Cardiac septum (tissue), 1 donor: ENCODE measurements at places on chromosomes 12 and 14.

- peak; percentile 67 for DNase-seq
Observed at GRCh38 chr12:1907652-1908611, 10.5 kb downstream of the CACNA2D4 start.

DNA sequence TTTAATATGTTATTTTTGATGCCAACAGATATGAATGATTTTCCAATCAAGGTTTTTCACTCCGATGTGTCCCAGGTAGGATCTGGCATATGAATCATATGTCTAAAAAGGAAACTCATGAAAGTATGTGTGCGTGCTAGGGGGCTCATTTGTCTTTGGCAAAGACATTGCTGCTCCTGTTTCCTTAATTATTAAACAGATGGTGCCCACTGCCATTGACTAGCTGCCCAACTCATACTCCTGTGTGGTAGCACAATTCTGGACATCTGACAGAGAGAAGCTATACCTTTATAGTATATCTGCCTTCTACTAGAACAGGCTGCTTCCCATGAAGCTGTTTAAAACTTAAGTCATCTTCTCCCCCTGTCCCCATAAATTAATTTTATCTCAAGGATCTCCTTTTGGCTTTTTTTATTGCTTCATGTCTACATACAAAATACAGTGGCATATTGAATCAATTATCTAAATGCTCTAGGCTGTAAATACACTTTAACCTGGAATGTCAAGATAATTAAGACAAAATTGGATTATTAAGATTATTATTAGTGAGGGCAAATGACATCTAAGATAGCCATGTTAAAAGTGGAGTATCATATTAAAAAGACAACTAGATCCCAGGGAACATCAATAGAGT is 1.4 kb upstream of the PDE3A start:
- no peak for DNase-seq

DNA sequence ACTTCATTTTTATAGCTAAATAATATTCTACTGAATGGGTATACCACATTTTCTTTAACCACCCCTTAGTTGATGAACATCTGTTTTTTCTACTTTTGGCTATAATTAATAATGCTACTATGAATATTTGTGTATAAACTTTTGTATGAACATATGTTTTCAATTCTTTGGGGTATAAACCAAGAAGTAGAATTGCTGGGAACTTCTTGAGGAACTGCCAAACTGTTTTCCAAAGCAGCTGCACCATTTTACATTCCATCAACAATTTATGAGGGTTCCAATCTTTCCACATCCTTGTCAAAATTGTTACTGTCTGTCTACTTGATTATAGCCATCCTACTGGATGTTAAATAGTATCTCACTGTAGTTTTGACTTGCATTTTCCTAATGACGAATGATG is 221.8 kb downstream of the PRKD1 start:
- no peak for DNase-seq

GRCh38 chr14:25537846-25538455 is 488.0 kb upstream of the STXBP6 start:
- no peak for DNase-seq

DNA sequence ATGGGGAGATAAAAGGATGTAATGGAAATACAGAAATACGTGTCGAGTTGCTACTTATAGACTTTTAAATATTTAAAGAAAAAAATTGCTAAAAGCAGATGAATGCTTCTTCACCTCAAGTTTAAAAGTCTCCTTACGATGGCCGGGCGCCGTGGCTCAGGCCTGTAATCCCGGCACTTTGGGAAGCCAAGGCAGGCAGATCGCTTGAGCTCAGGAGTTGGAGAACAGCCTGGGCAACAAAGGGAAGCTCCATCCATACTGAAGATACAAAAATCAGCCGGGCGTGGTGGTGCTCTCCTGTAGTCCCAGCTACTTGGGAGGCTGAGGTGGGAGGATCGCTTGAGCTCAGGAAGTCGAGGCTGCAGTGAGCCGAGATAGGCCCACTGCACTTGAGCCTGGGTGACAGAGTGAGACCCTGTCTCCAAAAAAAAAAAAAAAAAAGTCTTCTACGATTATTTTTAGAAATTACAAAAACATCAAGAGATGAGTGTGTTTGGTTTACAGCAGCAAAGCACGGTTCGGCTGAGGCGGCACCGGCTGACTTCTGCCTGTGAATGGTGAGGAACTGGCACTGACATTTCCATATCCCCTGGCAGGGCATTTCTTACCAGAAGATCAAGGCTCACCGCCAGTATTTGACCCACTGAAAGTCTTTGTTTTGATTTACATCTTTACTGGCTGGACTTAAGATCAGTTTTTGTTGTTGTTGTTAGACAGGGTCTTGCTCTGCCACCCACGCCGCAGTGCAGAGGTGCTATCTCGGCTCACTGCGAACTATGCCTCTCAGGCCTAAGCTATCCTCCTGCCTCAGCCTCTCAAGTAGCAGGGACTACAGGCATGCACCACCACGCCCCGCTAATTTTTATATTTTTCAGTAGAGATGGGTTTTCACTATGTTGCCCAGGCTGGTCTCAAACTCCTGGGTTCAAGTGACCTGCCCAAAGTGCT is 3.9 kb upstream of the MTA1 start:
- DNase-seq, result no peak

DNA sequence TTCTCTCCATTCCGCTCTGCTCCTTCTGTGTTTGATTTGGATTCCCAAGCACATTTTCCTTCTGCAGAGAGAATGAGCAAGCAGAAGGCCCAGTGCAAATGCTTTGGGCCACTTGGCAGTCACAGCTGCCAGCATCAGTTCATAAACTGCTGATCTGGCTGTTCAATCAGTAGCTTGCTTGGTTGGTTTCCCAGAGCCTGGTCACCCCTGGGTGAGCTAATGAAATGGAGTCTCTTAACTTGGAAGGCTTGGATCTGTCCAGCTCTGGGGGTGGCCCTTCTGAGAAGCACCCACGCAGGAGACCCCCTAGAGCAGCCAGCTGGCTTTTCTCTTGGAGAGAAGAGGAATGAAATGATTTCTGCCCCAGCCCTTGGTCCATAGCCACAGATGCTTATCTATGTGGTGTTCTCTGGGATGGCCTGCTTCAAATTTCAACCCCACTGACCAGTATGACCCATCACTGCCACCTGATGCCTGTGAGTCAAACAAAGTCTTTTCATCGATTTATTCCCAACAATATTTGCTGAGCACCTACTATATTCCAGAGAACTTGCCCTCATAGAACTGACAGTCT is 30.3 kb downstream of the FAIM2 start:
- no peak for DNase-seq

GRCh38 chr14:95562892-95563685 is 28.2 kb downstream of the GLRX5 start:
- no peak for DNase-seq

- DNase-seq, result no peak
Observed at GRCh38 chr12:102050660-102051430, 10.9 kb downstream of the WASHC3 start.

DNA sequence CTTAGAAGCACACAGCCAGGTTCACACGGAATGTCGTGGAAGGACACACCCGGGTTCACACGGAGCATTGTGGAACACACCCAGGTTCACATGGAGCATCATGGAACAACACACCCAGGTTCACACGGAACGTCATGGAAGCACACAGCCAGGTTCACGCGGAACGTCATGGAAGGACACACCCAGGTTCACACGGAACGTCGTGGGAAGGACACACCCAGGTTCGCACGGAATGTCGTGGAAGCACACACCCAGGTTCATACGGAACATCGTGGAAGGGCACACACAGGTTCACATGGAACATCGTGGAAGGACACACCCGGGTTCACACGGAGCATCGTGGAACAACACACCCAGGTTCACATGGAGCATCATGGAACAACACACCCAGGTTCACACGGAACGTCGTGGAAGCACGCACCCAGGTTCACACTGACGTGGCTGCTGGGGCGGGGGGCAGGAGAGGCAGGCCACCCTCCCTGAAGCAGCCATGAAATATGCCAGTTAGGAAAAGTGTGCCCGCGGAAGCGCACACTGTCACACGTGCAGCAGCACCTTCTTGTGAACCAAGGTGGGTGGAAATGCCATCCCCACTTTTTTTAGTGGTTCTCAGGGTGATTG is 86.4 kb downstream of the EP400 start:
- peak; percentile 33 for DNase-seq

DNA sequence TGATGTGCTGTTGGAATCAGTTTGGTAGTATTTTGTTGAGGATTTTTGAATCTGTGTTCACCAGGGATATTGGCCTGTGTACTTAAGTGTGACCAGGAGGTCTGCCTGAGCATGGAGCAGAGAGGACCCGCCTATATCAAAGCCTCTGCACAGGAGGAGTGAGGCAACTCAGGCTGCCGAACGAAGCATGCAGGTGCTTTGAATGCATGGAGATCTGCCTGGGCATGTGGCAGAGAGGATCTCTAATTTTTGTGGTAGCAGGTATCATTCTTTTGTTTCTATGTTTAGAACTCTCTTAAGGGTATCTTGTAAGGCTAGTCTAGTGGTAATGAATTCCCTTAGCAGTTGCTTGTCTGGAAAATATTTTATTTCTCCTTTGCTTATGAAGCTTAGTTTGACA is 26.9 kb downstream of the RAB3IP start:
- no peak for DNase-seq

GRCh38 chr14:67396381-67396970 is 15.5 kb downstream of the PLEK2 start:
- DNase-seq, result no peak

DNA sequence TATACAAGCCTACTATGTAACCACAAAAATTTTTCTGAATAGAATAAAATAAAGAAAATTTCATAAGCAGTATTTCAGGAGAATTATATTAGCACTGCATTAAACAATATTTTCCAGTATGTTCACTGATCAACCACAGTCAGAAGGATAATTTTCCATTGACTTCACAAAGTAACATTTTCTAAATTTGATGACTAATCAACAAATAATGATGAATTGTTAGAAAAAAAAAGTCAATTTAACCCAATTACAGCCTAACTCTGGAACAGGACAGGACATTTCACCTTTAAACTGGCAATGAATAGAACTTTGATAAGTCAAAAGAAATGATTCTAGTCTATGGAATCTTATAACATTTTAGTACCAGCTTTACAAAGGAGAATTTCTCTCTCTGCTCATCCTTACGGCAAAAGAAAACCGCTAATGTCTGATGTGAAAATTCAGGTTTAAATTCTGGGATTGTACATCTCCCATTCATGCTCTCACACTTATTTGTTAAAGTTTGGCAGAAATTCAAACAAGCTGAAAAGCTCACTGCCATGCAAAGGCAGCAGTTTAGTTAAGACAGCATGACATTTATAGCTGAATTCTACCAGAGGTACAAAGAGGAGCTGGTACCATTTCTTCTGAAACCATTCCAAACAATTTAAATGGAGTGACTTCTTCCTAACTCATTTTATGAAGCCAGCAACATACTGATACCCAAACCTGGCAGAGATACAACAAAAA is 84.5 kb downstream of the MDGA2 start:
- no peak for DNase-seq

GRCh38 chr14:74483321-74483720 is 9.8 kb downstream of the NPC2 start:
- DNase-seq, result no peak

- no peak for DNase-seq
Observed at GRCh38 chr14:76753541-76754198, 7.6 kb upstream of the VASH1 start.

GRCh38 chr12:43882578-43883178 is 46.8 kb downstream of the TMEM117 start:
- no peak for DNase-seq

GRCh38 chr12:64534672-64535199 is 75.6 kb upstream of the RASSF3 start:
- DNase-seq, result no peak

GRCh38 chr12:6569312-6569711 is 1.2 kb upstream of the NOP2 start:
- no peak for DNase-seq

DNA sequence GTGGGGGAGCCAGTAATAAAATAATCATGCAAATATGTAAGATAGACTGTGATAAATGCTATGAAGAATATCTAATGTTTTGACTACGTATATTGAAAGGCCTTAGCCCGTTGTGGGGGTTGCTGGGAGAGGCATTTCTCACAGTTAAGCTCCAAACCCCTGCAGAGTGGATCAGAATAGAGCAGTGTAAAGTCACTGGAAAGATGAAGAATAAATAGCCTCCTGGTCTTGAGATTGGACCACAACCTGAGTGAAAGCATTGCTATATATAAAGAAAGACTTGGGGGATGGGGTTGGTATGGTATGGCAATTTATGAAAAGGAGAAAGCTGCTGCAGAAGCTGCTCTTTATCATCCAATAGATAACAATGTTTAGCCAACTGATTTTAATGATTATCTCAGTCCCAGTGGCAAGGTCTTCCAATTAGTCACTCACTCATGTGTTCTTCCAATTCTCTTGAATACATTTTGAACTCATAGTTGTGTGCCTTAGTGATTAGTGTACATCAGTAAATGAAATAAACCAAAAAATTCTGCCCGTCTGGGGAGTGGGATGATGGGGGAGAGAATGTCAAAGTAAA is 10.2 kb downstream of the PLEKHA5 start:
- no peak for DNase-seq

DNA sequence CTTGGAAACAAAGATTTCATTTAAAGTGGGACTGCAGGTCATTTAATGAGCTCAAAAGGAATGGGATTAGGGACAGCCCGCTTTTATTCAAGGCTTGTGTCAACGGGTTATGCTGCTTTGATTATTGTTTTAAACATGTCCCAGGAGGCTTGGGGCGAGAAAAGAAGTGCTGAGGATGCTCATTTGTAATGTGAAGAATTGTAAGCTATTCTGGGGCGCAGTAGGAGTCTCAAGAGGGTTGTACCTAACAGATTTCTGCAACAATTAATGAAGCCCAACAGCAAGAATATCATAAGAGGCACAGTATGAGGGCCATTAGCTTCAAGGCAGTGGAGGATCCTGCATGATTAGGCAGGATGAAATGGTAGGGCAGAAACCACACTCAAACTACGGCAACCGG is 122.5 kb downstream of the KTN1 start:
- no peak for DNase-seq

DNA sequence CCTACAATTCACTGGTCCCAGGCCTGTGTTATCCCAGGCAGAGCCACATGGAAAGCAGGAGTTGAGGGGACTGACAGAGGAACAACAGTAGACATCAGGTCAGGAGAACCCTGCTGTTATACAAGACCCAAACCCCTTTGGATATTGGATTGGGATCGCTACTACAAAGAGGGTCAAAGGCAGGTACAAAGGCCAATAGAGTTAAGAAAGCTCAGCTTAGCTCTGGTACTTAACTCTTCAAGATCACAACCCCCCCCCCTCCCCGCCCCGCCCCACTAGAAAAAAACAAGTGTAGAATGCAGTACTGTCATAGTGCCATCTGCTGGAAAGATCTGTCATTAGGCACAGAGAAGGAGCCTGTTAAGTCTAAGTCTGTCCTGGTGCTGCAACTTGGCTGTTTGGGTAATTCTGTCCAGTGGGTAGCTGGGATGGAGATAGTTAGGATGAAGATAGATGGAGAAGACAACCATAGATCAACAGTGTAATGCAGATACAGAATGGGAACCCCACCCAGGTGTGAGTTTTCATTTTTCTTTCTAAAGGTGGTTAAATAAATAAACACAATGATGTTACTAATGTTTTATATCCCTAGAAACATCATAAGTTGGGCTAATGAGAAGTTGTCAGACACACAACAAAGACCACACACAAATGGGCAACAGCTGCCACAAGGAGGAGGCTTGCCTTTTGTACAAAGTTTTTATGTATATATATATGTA is 17.2 kb downstream of the REM2 start:
- DNase-seq, result no peak

- no peak for DNase-seq
Observed at GRCh38 chr14:67505254-67505653, 16.7 kb upstream of the TMEM229B start.

GRCh38 chr14:55845963-55846825 is 266.2 kb downstream of the KTN1 start:
- DNase-seq, result no peak
